ENCODE measurements at places on chromosomes 6 and 20. TPM values are rescaled to one million over a fixed set of nuclear protein-coding genes. Genes with fewer than 3 reads are reported as not detected.

GRCh38 chr20:6744180-6744579, 23.3 kb upstream of the BMP2 start:
- no peak for DNase-seq

GRCh38 chr6:99353126-99353525, 3.7 kb upstream of the FAXC start:
- DNase-seq = no peak

GRCh38 chr6:49939993-49940498, 23.9 kb downstream of the DEFB114 start:
- no peak for DNase-seq

DNA sequence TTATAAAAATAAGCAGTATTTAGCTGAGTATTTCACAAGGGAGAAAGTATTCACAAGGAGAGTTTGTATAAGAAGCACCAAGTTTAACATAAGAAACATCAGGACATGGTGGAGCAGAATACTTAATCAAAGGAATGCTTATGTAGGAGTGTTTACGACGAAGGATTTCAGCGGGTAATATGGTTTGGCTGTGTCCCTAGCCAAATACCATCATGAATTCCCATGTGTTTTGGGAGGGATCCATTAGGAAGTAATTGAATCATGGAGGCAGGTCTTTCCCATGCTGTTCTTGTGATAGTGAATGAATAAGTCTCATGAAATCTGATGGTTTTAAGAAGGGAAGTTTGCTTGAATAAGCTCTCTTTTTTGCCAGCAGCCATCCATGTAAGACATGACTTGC, 1099.1 kb upstream of the ADGRB3 start:
- DNase-seq = no peak

- DNase-seq = no peak
Observed at GRCh38 chr6:46486181-46486580, 5.1 kb downstream of the RCAN2 start.

PIM1 gene
- total RNA-seq = 28.3 TPM

SLC25A27 gene
- 11.7 TPM for total RNA-seq

Measured in Right ventricle myocardium superior (tissue), 1 donor.